ENCODE measurements at places on chromosomes 1 and 21.

GRCh38 chr21:32803651-32804050 is 32.1 kb upstream of the PAXBP1 start:
- H3K4me3 ChIP-seq, result no peak overlapping the region
- no peak for DNase-seq
- H3K4me1 ChIP-seq, result no peaks in the 10 kb centered on the region
- no peaks in the 10 kb centered on the region for H3K36me3 ChIP-seq

DNA sequence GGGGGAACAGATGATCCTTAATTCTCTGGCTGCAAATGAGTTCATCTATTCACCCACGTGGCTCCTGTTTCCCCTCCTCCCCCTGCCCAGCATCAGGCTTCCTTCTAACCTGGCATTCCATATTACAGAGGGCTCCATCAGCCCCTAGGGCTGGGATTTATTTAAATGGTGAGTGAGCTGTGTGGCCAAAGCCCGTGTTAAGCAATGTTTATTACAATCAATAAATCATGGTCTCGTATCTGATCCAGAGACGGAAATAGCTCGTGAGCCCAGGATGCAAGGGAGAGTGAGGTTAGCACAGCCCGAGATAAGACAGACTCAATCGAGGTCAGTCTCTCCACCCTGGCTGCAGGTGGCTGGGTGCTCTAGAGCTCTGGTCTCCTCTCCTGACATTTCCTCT is 43.1 kb upstream of the IGSF21 start:
- H3K36me3 ChIP-seq, result no peaks in the 10 kb centered on the region
- DNase-seq, result no peak
- H3K27me3 ChIP-seq, result no peaks in the 10 kb centered on the region
- no peaks in the 10 kb centered on the region for H3K4me1 ChIP-seq
- H3K4me3 ChIP-seq, result no peak overlapping the region

DNA sequence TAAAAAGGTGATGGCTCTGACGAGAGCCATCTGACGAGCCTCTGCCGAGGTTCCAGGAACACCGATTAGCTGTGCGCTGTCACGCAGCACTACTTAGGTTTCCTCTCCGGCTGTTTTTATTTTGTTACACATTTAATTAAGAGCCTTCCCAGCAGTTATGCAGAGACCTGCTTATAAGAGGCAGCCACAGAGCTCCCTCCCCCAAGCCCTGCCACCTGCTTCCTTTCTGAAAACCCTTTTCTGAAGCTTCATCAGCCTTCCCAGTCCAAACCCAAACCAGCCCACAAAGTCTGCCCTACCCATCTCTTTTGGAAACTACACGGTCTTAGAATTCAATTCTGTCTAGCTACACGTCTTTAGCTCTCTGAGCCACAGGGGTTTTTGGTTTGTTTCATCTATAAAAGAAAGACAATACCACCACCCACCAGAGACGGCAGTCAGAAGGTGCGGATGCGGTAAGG is 49.1 kb downstream of the ERI3 start:
- no peak overlapping the region for H3K27ac ChIP-seq
- H3K4me1 ChIP-seq, result peaks cover 19% of the 10 kb centered on the region
- no peak overlapping the region for H3K4me3 ChIP-seq
- H3K36me3 ChIP-seq, result peaks cover 62% of the 10 kb centered on the region

- no peak overlapping the region for H3K27ac ChIP-seq
- no peak overlapping the region for H3K4me3 ChIP-seq
- H3K4me1 ChIP-seq, result peaks cover 9% of the 10 kb centered on the region
- no peaks in the 10 kb centered on the region for H3K36me3 ChIP-seq
- H3K27me3 ChIP-seq, result no peaks in the 10 kb centered on the region
- peak; percentile 68 for DNase-seq
Observed at GRCh38 chr1:11858968-11859871, 475 bp upstream of the NPPB start.

- no peak within 1 kb of the TSS for H3K4me3 ChIP-seq
- H3K4me1 ChIP-seq, result peaks cover 6% of the 10 kb centered on the region
- no peak within 1 kb of the TSS for H3K27ac ChIP-seq
- DNase-seq, result no peak
- no peaks in the 10 kb centered on the region for H3K36me3 ChIP-seq
- peaks cover 2% of the 10 kb centered on the region for H3K27me3 ChIP-seq
Observed at GRCh38 chr1:86156566-86157455, at the start of gene COL24A1. Gene COL24A1, minus strand, starts transcription at chr1:86156772. Its CDS starts 376 bp downstream, at chr1:86156396.

DNA sequence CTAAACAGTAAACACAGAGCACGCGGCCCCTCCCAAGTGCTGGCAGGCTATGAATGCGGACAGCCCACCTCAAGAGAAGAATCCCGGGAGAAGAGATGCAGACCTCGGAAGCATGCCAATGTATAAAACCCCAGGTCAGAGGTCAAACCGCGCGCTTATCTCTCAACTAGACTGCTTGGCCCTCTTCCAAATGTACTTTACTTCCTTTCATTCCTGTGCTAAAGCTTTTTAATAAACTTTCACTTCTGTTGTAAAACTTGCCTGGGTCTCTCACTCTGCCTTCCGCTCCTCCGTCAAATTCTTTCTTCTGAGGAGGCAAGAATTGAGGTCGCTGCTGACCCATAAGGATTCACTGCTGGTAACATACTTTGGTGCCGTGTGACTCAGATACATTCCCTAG is 216.0 kb downstream of the S1PR1 start:
- H3K27me3 ChIP-seq, result no peaks in the 10 kb centered on the region
- no peak for DNase-seq

DNA sequence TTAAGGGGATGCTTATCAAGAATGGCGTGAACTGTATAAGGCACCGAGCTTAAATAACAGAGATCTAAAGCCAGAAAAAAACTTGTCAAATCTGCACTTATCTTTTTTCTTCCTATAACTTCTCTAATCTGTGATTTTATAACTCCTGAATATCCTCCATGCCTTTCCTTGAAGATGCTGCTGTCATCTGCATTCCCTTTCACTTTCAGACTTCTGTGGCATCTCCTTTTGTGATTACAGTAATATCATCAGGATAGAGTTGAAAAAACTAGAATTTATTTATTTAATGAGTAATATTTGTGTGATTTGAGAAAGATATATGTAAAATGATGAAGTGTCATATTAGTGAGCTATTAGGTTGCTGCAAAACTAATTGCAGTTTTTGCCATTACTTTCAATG is 357.8 kb upstream of the PTBP2 start:
- no peak for DNase-seq
- H3K4me3 ChIP-seq, result no peak overlapping the region
- H3K27me3 ChIP-seq, result no peaks in the 10 kb centered on the region
- no peak overlapping the region for H3K27ac ChIP-seq
- H3K4me1 ChIP-seq, result no peaks in the 10 kb centered on the region

DNA sequence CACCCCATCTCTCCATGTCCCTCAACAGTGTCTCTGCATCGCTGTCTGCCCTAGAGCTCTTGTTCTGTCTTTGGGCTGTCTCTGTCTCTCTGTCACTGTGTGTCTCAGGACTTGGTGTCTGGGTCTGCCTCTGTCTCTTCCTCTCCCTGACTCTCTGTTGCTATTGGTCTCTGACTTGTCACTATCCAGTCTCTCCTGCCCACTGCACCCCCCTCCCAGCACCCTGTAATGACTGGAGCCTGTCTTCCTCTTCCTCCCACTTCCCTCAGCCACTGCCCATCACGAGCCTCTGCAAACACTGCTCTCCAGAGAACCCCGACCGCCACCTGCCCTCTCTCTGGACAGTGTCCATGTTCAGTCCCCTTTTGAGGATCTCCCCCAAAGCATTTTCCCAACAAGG is 12.1 kb downstream of the PEAR1 start:
- H3K27me3 ChIP-seq, result peaks cover 55% of the 10 kb centered on the region
- DNase-seq, result no peak
- no peak overlapping the region for H3K27ac ChIP-seq
- H3K4me3 ChIP-seq, result no peak overlapping the region
- no peaks in the 10 kb centered on the region for H3K36me3 ChIP-seq

DNA sequence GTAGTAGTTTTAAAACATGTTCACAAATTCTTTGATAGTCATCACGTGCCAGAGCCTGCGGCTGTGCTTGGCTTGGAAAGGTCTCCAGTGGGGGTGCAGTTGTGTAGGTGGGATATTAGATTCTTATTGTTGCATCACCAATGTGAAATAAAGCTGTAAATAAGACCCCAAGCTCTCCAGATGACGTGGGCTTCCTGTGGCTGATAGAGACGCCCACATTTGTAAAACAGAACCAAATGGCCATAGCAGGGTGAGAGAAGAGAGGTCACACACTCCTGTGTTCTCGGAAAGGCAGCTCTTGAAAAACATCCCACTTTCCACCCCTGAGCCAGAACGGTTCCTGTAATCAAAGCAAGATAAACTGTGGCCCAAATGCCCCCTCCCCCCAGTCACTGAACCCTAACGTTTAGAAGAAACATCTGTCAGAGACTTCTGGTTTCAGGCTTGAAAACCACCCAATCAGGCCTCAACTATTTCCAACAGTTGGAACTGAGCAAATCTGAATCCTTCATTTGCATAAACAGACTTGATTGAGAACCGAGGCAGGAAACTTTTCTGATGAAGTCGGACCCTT is 6.6 kb upstream of the NTPCR start:
- no peaks in the 10 kb centered on the region for H3K36me3 ChIP-seq
- no peak overlapping the region for H3K27ac ChIP-seq
- no peak overlapping the region for H3K4me3 ChIP-seq
- no peaks in the 10 kb centered on the region for H3K27me3 ChIP-seq
- H3K4me1 ChIP-seq, result no peaks in the 10 kb centered on the region

DNA sequence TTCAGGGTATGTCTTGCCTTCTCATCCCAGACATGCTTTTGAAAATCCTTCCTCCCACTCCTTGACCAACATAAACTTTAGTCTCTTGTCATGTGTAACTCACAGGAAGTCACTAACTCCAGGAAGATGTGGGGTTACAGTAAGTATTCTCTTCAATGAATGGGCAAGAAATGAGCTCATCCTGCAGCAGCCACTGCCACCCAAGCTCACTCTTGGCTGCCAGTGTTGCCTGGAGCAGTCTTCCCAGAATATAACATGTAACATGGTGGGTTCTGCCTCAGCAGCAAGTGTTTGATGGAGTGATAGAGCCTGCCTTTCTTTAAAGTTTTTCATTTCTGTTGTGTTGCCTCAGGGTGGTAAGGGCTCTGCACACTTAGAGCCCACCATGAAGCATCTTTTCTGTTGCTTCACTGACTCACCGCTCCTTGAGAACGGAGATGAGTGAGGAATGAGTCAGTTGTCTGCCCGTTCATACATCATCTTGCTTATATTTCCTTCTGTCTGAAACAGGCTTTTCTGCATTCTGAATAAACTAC is 187.0 kb downstream of the TPR start:
- no peak overlapping the region for H3K27ac ChIP-seq
- no peak overlapping the region for H3K4me3 ChIP-seq
- no peaks in the 10 kb centered on the region for H3K27me3 ChIP-seq
- H3K4me1 ChIP-seq, result no peaks in the 10 kb centered on the region

GRCh38 chr1:23882746-23883145 is 14.7 kb upstream of the FUCA1 start:
- H3K4me3 ChIP-seq, result no peak overlapping the region
- H3K27me3 ChIP-seq, result peaks cover 2% of the 10 kb centered on the region
- H3K4me1 ChIP-seq, result no peaks in the 10 kb centered on the region
- H3K36me3 ChIP-seq, result no peaks in the 10 kb centered on the region
- H3K27ac ChIP-seq, result no peak overlapping the region
- DNase-seq, result no peak

DNA sequence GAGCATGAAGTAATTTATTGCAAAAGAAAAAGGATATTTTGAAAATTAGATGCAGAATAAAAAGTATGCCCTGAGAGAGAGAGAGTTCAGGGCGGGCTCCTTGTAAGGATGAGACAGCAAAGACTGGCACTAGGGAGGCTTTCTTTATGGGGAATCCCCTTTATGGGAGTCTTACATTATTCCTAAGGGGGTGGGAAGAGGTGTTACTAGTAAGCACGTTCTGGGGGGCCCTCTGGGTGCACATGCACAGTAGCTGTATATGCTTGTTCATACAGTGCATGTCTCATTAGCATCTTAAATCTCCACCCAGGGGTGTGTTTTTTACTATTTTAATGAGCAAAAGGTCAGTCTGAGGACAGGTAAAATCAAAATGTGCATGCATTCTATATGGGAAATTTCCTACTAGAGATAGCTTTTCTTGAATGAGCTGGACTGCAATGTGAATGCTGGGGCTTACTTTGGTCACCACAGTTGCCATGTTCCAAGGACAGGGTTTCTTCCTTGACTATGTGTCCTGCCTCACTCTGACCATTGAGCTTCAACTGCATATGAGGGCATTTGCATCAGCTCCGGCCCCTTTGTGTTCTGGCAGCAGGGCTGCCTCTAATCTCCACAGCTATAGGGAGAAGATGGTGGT is 614.1 kb downstream of the NUF2 start:
- H3K4me1 ChIP-seq, result no peaks in the 10 kb centered on the region
- no peak overlapping the region for H3K27ac ChIP-seq
- DNase-seq, result no peak
- no peak overlapping the region for H3K4me3 ChIP-seq
- no peaks in the 10 kb centered on the region for H3K36me3 ChIP-seq

- H3K27ac ChIP-seq, result no peak overlapping the region
- peaks cover 4% of the 10 kb centered on the region for H3K4me1 ChIP-seq
- no peaks in the 10 kb centered on the region for H3K27me3 ChIP-seq
- H3K36me3 ChIP-seq, result peaks cover 54% of the 10 kb centered on the region
Observed at GRCh38 chr1:11919621-11920020, 6.6 kb downstream of the KIAA2013 start.

- no peak overlapping the region for H3K4me3 ChIP-seq
- H3K4me1 ChIP-seq, result peaks cover 25% of the 10 kb centered on the region
- DNase-seq, result peak; percentile 64
- H3K36me3 ChIP-seq, result no peaks in the 10 kb centered on the region
Observed at GRCh38 chr1:109790735-109791494, 27.2 kb upstream of the EPS8L3 start.

DNA sequence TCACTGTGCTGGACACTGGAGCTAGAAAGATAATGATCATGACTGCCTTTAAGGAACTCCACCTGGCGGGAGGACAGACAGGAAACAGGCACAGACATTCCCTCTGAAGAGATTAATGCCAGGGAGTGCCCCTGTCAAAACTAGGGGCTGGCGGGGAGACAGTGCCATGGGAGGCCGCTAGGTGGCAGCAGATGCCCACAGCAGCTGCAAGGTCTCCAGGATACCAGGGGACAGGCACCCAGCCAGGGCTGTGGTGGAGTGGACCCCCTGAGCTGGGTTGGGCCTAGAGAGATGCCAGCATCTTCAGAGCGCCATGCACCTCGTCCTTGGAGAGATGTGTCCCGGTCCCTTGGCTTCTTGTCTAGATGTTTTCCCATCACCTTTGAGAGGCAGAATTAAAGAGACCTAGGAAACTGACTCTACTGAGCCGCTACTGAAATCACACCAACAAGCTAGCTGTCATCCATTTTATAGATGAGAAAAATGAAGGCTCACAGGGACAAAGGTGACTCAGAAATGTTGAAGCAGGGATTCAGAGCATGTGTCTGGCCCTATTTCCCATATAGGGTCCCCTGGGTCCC is 3.6 kb downstream of the REN start:
- no peaks in the 10 kb centered on the region for H3K4me1 ChIP-seq
- no peaks in the 10 kb centered on the region for H3K36me3 ChIP-seq
- H3K27ac ChIP-seq, result no peak overlapping the region
- DNase-seq, result peak; percentile 64
- H3K27me3 ChIP-seq, result no peaks in the 10 kb centered on the region

DNA sequence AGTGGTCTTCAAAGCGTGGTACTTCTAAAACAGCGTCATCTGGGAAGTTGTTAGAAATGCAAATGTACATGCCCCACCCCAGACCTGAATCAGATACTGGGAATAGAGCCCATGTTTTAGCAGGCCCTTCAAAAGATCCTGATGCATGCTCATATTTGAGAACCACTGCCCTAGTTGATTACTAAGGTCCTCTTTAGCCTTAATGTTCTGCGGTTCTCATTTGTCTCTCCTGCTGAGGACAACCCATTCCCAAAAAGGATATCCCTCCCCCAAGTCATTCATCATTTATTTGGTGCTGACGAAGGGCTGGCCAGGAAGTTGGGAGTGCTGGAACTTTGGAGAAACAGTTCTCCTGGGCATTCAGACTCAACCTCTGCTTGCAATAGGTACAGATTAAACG is 92.4 kb upstream of the RALGPS2 start:
- no peak for DNase-seq
- H3K4me3 ChIP-seq, result no peak overlapping the region
- no peaks in the 10 kb centered on the region for H3K36me3 ChIP-seq
- H3K4me1 ChIP-seq, result no peaks in the 10 kb centered on the region
- H3K27me3 ChIP-seq, result peaks cover 2% of the 10 kb centered on the region

All from T-cell (primary cell).